Stimulated activated CD8-positive, alpha-beta memory T cell treated with anti-CD3 and anti-CD28 coated beads, Interleukin-2, amount 100 ng/mL, for 1 hour (primary cell): ENCODE measurements at places on chromosomes 7 and 10.

DNA sequence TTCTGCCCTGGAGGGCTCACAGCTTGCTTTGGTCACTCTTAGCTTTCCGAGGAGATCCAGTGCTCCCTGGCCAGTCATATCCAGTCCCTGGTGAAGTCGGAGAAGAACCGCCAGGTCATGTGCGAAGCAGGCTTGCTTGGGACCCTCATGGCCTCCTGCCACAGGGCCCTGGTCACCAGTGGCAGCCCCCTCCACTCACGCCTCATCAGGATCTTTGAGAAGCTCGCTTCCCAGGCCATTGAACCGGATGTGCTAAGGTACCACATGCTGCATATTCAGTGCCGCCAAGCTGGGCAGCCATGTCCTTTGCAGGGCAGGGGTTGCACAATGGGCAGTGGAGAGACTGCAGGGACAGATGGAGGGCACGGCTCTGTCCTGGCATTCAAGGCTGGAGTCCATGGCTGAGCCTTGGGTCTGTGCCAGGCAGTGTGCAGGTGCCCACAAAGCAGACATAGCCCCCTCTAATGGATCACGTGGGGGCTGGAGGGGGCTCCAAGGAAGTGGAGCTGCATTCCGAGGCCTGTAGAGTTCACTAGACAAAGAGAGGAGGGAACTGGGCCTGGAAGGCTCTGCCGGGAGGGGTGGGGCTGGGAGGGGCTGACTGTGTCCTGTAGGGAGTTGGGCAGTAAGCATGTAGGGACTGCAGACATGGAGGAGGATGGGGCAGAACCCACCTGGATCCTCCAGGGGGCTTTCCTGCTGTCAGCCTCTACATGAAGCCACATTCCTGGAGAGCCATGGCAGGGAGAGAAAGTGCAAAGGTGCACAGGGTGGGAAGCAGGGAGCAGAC lies 89.9 kb downstream of the WDFY4 start:
- no peak for DNase-seq

DNA sequence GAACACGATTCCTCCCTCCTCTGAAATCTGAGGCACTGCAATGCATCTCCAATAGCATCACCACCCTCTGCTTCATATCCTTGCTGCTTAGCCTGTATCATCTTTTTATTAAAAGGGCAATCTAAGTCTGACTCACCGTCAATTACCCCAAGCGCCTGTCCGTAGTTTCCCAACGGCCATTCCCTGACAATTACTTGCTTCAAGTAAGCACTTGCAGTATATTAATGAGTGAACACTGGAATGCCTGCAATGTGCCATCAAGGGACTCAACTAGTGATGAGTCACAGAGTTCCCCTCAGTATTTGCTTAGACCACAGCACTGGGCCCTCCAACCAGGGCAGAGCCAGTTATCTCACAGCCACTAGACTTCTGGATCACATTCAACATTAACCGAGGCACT lies 19.5 kb upstream of the PPP1R3C start:
- no peak for DNase-seq

- DNase-seq = no peak
Measured at GRCh38 chr10:28922127-28922526, 244.8 kb downstream of the BAMBI start.

DNA sequence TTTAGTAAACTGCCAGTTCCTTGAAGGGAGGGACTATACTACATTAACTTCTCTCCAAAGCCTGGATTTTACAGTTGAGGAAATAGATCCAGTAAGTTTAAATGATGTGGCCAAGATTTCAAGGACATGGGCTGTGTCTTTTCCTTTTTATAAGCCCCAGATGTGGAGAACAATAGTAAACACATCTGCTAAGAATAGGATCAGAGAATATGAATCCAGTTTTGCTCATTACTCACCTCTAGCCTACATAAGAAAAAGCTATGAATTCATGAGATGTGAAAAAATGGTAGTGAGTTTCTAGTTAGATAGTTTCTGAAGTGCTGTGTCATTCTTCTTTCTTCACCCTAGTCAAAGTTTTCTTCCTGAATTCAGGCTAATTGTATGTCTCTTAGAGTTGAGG lies 38.6 kb downstream of the MAGI2 start:
- DNase-seq = no peak

GRCh38 chr10:61895898-61896600 lies 5.5 kb upstream of the ARID5B start:
- no peak for DNase-seq
